B cell (primary cell): ENCODE measurements at places on chromosomes 5 and 9.

DNA sequence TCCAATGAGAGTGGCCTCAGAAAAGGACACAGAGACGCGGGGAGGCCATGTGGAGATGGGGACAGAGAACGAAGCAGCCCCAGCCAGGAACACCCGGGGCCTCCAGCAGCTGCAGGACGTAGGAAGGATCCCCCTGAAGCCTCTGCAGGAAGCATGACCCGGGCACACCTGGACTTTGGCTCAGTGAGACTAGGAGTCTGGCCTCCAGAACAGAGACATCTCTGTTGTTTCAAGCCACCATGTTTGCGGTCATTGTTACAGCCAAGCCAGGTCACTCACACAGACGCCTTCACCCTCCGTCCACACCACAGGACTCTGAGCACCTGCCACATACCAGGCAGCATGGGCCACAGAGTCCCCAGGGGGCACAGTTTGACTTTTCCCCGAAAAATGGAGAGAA is 63.6 kb upstream of the SARDH start:
- H3K27me3 ChIP-seq = no peaks in the 10 kb centered on the region
- H3K27ac ChIP-seq = no peak overlapping the region
- H3K4me3 ChIP-seq = no peak overlapping the region
- no peaks in the 10 kb centered on the region for H3K4me1 ChIP-seq
- DNase-seq = no peak

DNA sequence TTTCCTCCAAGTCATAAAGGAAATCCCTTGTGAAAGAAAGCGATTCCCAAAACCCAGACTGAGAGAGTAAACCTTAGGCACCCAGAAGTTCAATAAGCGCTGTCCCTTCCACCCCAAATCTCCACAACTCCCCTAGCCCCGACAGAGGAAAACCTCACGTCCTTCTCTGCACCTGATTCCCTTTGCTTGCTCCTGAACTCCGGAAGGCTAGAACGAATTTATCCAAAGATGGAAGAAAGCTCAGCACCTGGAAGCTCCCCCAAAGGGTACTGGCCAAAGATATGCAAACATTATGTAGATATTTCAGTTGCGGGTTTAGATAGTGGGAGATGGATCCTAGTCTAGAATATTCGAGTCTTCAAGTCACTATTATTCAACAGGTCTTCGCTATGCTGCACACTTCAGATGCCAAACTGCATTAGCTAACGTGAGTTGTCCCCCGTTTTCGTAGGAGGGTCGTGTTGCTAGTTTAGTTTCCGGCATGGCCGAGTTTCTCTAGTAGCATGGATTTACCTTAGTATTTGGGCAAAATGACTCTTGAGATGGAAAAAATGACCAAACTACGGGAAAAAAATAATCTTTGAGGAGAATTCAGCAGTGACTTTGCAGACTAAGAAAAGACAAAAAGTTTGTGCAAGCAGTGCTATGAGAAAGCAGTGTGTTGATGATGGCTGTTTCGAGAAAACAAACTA is 27.7 kb downstream of the NR2F1 start:
- H3K27me3 ChIP-seq = peaks cover 63% of the 10 kb centered on the region
- no peak overlapping the region for H3K27ac ChIP-seq
- peak; percentile 26 for DNase-seq
- no peak overlapping the region for H3K4me3 ChIP-seq
- no peaks in the 10 kb centered on the region for H3K36me3 ChIP-seq
- peaks cover 8% of the 10 kb centered on the region for H3K4me1 ChIP-seq

GRCh38 chr9:120360046-120360445 is 219.9 kb downstream of the CDK5RAP2 start:
- no peaks in the 10 kb centered on the region for H3K27me3 ChIP-seq
- no peak overlapping the region for H3K27ac ChIP-seq
- no peak for DNase-seq
- H3K4me1 ChIP-seq = no peaks in the 10 kb centered on the region

DNA sequence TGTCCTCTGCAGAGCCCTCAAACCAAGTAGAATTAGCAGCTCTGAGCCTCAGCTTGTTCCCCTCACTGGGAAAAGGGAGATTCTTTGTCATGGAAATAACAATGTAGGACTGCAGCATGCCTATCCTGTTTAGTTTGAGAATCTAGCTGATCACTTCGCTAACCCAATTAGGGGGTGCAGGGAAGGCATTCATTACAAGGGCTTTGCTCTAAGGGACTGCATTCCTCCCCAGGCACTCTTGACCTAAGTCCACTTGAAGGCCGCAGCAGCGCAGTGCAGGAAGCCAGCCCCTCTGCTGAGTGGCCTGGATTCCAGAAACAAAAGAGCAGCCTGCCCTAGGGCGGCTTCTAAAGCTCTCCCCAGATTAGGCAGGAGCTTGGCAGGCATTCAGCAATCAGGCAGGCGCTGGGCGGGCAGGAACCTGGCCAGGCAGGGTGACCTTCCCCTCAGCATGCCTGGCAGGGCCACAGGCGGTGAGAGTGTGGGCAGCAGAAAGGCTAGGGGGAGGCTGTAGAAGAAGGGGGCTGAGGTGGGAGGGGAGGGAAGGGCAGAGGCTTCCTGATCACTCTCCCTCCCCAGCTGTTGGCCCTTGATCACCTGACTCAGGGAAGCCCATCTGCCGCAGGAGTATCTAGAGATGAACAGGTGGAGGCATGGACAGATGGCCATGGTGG is 24.8 kb downstream of the CCNJL start:
- H3K4me1 ChIP-seq = no peaks in the 10 kb centered on the region
- H3K27ac ChIP-seq = no peak overlapping the region
- H3K36me3 ChIP-seq = no peaks in the 10 kb centered on the region
- H3K4me3 ChIP-seq = no peak overlapping the region
- no peak for DNase-seq
- H3K27me3 ChIP-seq = no peaks in the 10 kb centered on the region

GRCh38 chr5:54273715-54274114 is 36.7 kb downstream of the ARL15 start:
- H3K27ac ChIP-seq = no peak overlapping the region
- no peaks in the 10 kb centered on the region for H3K36me3 ChIP-seq
- H3K27me3 ChIP-seq = no peaks in the 10 kb centered on the region
- no peak for DNase-seq

DNA sequence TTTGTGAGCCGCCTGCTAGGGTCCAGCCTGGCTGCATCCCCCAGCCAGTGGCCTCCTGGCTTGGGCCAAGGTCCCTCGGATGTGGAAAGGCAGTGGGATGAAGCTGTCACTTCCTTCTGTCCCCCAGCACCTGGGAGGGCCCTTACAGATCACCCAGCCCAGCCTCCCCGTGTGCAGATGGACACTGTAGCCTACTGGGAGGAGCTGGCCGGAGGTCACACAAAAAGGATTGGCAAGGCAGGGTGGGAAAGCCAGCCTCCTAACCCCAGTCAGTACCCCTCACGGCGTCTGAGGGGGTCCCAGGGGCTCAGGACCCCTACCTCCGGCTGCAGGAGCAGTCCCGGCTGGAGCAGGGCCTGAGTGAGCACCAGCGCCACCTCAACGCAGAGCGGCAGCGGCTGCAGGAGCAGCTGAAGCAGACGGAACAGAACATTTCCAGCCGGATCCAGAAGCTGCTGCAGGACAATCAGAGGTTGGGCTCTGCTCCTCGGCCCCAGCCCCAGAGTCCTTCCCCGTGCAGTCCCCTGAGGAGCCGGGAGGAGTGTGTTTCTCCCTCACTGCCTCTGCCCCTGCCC is 28.3 kb downstream of the LRSAM1 start:
- no peak overlapping the region for H3K27ac ChIP-seq
- H3K36me3 ChIP-seq = peaks cover 41% of the 10 kb centered on the region
- no peak overlapping the region for H3K4me3 ChIP-seq
- no peak for DNase-seq
